ENCODE measurements at places on chromosomes 6 and 20.

- no peak for DNase-seq
Measured at GRCh38 chr6:165835410-165835851, 172.4 kb upstream of the PDE10A start.

- no peak for DNase-seq
Measured at GRCh38 chr20:53276143-53276542, 304.0 kb downstream of the TSHZ2 start.

DNA sequence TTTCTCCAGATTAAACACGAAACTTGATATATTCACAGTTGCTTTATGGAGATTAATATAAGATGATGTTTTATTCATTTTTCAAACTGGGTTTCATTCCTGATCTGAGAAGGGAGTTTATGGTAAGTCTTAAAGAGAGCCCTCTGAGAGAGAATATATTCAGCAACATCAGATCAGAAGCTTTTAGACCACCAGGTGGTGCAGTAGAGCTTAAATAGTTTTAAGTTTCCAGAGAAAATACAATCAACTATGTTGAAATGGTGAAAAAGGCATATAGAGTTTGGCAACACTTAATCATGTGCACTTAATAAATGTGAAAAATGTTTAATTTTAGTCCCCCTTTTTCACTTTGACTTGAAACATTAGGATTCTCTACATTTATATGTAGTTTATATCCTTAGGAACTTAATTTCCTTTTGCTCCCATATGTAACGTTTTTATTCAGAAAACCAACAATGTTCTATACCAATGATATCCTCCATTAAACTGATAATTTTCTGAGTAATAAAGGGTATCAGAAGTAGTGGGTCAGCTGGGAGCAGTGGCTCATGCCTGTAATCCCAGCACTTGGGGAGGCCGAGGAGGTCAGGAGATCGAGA, 86.4 kb upstream of the CLDN20 start:
- DNase-seq: peak; percentile 41

DNA sequence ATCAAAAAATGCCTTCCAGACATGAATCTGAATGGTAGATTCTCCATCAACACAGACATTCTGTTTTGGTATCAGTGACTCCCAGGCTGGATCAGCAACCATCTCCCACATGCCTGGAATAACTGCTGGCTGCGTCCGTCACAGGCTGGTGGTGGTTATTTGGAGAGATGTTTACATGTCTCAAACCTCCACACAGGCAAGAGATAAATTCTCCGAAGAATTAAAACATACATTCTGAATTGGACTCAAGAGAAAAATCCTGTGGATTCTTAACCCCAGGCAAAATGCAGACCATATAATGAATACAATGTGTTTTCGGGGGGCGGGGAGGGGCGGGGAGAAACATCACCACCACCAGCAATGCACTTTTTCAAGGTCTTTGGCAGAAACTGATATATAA, 108.2 kb downstream of the THBS2 start:
- DNase-seq: no peak

GRCh38 chr6:37137201-37138090, 32.5 kb upstream of the PIM1 start:
- DNase-seq: peak; percentile 14

GRCh38 chr6:33492093-33492492, 37.7 kb downstream of the ZBTB9 start:
- DNase-seq: no peak

- DNase-seq: no peak
Measured at GRCh38 chr6:135440087-135440792, 57.3 kb downstream of the AHI1 start.

- no peak for DNase-seq
Measured at GRCh38 chr6:167937948-167938911, 59.2 kb upstream of the KIF25 start.

GRCh38 chr20:57148263-57148662, 118.2 kb downstream of the BMP7 start:
- DNase-seq: no peak

DNA sequence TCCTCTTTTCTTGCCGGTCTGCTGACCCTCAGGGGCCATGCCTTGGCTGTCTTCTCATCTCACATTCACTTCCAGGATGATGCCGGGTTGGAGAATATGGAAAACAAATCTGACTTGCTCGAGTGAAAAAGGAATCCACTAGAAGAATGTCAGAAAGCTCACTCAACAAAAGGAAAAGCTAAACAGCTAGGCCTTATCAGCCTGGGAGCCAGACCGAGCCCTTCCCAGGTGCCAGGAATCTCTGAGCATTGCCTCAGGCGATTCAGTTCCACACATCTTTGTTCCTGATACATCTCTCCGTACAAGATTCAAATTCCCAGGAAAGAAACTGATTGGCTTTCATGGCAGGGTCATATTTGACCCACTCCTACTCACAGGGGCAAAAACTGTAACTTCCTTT, 9.2 kb upstream of the OSER1 start:
- no peak for DNase-seq

DNA sequence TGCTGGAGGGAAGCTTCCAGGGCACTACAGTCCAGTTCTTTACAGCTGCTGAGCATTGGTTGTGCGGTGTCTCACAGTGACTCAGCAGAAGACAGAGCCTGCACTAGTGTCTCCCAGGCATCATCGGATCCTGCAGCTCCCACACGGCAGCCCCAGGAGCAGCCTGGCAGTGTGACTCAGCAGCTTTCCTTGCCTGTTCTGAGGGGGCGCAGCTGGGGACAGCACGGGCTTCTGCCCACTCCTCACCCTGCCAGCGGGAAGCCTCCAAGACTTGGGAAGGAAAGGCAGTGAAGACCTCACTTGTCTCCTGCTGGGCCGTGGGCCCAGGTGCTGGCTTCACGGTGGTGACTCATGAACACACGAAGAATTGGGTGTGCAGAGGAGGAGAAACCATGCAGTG, 165.4 kb downstream of the SYNDIG1 start:
- no peak for DNase-seq

DNA sequence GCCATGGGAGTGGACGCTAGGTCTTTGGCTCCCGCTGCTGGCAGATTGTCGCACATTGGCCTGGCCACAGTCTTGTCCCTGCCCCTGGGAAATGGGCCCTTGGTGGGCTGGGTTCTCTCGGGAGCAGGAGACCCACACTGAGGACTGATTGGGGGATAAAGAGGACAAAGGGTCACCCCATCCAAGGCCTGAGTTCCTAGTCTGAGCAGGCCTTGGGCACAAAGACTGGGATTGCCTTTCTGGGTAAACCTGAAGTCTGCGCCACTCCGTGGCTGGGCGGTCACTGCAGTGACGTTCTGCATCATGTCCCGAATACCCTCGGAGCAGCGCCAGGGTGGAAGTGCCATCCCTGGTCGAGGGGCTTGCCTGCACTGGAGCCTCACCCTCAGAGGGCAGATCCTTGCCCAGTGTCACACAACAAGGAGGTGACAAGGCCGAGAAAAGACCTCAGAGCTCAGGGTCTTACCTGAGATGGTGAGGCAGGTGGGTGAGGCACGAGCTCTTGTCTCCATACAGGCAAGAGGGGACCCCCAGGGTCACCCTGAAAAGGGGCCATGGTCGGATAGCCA, 36.1 kb upstream of the ZBP1 start:
- no peak for DNase-seq

- DNase-seq: no peak
Measured at GRCh38 chr6:161017766-161018564, 26.4 kb downstream of the MAP3K4 start.

DNA sequence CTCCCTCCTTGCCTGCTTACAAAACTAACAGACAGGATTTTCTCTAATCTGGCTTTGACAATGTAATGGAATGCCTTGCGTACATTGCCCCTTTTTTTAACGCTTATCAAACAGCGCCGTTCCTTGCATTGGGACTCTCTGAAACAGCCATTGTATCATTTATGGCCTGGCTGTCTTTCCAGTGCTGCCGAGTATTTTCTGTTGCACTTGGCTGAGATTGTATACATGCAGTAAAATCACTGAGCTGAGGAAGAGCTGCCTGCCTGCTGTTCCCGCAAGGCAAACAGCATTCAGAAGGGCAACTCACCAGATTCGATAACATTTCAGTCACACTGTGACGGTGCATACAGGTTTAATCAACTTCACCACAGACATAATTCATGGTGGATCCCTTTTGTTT, 106.0 kb downstream of the SH3BGRL2 start:
- DNase-seq: no peak

GRCh38 chr6:217048-217659, 75.1 kb upstream of the DUSP22 start:
- DNase-seq: no peak

DNA sequence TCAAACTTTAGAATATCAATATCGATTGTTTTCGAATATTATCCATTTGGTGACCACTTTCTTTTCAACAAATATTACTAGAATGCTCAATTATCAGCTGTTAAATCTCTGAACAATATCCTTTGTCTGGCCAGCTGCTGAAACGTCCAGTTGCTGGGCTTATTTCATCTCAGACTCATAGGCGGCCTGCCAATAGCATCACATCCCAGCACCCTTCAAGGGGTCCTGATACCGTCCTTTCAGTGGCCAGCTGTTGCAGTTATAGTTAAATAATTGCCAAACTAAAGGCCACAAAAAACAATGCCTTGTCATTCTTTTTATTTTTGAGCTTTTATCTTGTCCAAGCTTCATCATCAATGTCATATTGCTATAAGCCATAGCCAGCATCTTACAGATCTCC, 1006.8 kb upstream of the MANEA start:
- DNase-seq: no peak

Data from CD4-positive, alpha-beta T cell treated with Interleukin-6 at 100 ng/mL for 8 hours (primary cell).